ENCODE measurements at places on chromosomes 7 and 10.

DNA sequence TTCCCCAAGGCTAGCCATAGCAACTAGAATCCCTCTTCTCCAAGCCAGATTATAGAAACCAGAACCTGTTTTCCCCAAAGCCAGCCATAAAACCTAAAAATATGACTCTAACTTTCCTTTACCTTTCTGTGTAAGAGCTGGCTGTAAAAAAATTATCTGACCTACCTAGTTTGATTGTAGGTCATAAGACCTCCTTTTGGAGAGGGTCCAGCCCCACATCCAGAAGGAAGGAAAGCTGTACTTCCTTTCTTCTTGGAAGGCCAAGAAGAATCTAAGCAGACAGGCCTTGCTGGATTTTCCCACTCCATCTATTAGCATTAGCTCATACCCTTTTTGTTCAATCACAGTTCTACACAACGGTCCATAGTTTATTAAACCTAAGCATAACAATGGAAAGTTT lies 1006.3 kb downstream of the SORCS3 start:
- DNase-seq = no peak

GRCh38 chr7:36863901-36864701 lies 139.8 kb upstream of the AOAH start:
- DNase-seq = no peak

DNA sequence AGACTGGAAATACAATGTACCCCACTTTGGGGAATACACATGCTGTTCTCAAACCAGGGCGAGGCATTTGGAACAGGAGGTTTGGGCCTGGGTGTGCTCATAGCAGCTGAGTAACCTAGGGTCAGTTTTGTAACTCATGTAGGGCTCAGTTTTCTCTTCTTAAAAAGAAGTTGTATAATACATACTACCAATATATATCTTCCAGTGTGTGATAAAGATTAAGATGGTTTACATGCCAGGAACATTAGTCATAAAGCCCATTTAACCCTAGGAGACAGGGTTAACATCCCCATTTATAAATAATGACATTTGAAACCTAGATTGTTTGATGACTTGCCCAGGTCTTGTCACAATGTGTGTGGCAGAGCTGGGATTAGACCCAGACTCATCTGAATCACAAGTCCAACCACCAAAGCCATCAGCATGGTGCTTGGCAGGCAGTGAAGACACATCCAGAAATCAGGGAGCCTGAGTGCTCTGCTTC lies 6.0 kb downstream of the AKR1B10 start:
- DNase-seq = no peak

DNA sequence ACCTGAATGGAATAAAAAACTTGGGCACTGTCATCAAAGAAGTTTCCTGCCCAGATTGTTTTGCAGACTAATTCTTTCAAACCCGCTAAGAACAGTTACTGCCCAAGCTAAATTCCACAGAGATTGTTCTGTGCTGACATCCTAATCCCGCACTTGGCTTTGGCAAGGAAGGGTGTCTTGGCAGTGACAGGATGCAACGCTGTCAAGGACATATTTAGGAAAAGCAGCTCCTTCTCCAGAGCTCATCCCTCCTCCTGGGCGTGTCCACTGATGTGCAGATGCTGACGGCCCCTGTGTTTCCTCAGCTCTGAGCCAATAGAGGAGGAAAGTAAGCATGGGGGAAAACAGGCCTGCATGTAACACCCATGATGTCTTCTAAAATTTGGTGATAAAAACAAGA lies 74.2 kb downstream of the EEPD1 start:
- DNase-seq = no peak

- DNase-seq = no peak
Measured at GRCh38 chr10:61135276-61135721, 191.3 kb upstream of the RHOBTB1 start.

- DNase-seq = peak; percentile 83
Measured at GRCh38 chr7:107506674-107507339, 37.0 kb downstream of the GPR22 start.

DNA sequence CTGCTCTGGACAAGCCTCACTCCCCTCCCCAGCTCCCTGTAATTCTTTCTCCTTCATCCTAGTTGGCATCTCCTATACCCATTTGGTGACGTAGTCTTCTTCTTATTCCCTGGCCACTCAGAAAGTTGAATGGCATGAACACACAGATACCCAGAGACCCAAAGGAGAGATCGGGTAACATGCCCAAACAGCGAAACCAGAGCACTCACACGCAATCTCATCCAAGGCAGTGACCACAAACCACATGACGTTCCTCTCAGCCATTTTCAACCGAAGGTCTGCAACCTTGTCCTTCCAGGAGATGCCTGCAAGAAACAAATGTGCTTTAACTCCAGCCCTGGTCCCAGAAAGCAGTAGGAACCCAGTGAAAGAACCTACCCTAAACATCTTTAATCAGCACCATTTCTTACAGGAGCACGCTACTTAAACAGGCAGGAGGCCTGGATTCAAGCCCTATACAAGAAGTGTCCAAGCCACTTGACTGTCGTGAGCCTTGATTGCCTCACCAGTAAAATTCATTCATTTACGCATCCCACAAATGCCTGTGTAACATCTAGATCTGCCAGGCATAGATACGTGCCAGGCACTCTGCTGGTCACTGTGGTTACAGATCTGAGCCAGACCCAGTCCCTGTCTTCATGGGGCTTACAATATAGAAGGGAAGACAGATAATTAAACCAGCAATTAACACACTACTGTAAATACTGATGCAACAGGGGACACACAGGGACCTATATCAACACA lies 37.1 kb downstream of the XPNPEP1 start:
- no peak for DNase-seq

DNA sequence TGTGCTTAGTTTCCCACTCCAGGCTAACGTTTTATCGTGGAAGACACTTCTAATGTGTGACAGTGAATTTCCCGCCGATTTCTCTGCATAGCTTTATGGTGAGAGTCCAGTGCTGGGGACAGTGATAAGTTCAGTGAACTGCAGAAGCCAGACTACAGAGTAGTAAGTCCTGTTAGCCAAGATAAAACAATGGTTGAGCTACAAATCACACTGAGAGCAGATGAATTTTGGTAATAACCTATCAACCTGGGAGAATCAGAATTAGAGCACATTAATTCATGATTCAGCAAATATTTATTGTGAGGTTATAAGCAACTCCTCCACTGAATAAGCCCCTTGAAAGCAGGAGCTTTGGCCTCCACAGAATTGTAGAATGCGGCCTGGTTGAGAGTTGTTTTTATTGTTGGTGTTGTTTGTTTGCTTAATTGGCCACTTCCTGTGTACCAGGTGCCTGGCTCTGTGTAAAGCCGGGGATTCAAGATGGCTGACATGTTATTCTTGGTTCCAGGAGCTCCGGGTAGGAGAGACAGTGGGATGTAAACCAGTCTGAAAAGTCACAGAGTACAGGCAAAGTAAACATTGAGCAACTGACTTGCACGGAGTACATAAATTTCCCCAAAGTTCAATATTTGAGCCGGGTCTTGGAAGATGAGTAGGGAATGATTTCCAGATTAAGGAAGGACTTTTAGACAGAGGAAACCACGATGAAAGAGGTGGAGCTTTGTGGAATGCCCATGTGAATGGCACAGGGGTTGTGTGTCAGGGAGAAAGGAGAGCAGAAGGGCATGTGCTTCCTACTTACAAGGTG lies 112.7 kb downstream of the SNX10 start:
- DNase-seq = no peak

GRCh38 chr7:45689797-45690761 lies 115.9 kb downstream of the ADCY1 start:
- DNase-seq = no peak

- DNase-seq = no peak
Measured at GRCh38 chr7:39686261-39686924, 63.0 kb downstream of the RALA start.

DNA sequence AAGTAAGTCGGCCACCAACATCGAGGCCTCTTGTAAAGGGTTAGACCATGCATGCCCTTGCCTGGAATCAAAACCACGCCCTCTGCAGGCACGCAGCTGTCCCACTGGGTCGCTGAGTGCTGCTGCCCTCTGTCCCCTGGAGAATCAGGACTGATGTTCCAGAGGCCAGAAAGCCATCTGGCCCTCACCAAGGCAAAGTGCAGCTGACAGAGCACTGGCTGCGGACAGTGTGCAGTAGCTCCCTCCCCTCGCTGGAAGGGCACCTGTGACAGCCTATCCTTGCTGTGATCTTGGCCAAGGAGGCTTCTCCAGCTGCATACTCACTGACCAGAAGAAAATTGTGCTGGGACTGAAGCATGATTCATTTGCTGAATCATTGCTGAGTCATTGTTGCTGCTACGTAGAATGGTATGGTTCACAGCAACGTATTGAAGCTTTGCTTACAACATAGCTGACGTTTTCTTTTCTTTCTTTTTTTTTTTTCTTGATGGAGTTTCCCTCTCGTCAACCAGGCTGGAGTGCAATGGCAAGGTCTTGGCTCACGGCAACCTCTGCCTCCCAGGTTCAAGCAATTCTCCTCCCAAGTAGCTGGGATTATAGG lies 30.4 kb downstream of the DDC start:
- peak; percentile 51 for DNase-seq

DNA sequence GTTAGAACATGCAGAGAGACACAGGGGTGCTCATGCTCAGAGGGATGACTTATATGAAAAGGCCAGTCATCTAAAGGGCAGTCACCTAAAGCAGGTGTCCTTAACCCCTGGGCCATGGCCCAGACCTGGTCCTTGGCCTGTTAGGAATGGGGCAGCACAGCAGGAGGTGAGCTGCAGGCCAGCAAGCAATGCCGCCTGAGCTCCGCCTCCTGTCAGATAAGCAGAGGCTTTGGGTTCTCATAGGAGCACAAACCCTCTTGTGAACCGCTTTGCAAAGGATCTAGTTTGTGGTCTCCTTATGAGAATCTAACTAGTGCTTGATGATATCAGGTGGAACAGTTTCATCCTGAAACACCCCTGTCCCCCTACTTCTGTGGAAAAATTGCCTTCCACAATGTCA lies 14.5 kb downstream of the ANKRD7 start:
- DNase-seq = no peak

GRCh38 chr10:102367441-102367840 lies 28.1 kb upstream of the NFKB2 start:
- no peak for DNase-seq

- DNase-seq = no peak
Measured at GRCh38 chr10:86596266-86596665, 58.1 kb upstream of the OPN4 start.

- DNase-seq = no peak
Measured at GRCh38 chr7:157818701-157819454, 482.1 kb downstream of the DNAJB6 start.

GRCh38 chr7:96792115-96792514 lies 82.5 kb upstream of the SEM1 start:
- no peak for DNase-seq

DNA sequence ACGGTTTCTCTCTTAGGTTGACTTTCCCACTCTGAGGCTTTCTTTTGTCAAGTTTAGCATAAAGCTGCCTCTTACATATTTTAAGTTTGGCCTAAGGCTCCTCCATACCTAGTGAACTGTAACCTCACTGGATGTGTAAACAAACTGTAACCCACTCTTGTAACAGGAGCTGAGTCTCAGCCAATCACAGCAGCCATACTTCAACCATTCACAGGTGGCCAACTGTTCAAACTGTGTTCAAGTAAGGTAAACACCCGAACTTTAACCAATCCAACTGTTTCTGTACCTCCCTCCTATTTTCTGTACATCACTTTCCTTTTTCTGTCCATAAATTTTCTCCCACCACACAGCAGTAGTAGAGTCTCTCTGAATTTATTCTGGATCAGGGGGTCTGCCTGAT lies 7.7 kb upstream of the NRBF2 start:
- no peak for DNase-seq

GRCh38 chr10:17425584-17426262 lies 28.7 kb downstream of the ST8SIA6 start:
- no peak for DNase-seq

- DNase-seq = no peak
Measured at GRCh38 chr7:24981171-24981951, 1.4 kb upstream of the OSBPL3 start.

- DNase-seq = no peak
Measured at GRCh38 chr10:103103989-103104388, 89.1 kb downstream of the NT5C2 start.

GRCh38 chr7:5681979-5682546 lies 99.4 kb downstream of the RNF216 start:
- no peak for DNase-seq

DNA sequence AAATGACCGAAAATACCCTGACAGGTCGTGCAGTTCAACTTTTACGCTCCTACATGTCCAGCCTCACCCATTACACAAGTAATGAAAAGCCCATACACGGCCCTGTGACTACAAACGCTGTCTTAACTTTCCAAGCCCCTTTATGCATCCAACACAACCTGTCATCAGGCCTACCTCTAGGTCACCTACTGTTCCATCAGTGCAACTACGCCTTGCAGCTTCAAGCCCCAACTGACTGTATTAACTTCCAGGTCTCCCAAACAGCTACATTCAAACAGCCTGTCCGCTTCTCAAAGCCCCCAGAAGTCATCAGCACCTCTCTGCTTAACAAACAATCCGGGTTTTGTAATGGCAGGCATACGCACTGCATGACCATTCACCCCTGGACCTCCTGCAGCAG lies 19.2 kb downstream of the ZNF107 start:
- DNase-seq = no peak

- peak; percentile 11 for DNase-seq
Measured at GRCh38 chr7:15104411-15105092, 202.0 kb upstream of the DGKB start.

DNA sequence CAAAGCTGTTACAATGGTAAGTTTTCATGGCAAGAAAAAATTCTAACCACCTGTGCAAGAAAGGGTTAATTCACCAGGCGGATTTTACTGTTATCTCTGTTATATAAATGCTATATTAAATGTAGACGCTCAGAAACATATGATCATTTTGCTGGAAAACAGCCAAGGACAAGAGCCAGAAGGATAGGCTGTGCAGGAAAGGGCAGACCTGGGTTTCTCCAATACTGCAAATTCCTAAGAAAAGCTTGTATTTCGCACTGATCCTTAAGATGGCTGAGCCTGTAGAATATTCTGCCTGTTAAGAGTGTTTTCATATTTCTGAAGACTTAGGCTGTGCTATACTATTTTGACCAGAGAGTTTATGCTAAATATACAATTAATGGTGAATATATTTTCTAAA lies 564.1 kb upstream of the KCND2 start:
- no peak for DNase-seq

- no peak for DNase-seq
Measured at GRCh38 chr7:127986581-127987521, 44.4 kb downstream of the LRRC4 start.

- no peak for DNase-seq
Measured at GRCh38 chr7:122746948-122747347, 44.2 kb upstream of the RNF148 start.

DNA sequence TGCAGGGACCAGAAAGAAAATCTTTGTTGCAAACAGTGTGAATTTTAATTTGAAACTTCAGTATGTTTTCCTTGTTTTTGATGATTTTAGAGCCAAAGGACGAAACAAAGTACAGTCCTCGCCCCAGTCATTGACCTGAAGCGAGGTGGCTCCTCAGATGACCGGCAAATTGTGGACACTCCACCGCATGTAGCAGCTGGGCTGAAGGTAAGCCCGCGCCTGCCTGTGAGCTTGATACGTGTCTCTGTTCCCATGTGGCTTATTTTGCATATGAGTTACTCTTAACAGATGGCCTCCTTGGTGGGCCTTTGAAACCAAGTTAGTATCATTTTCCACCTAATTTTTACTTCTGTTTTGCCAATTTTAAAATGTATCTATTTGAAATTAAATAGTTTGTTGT lies 12.3 kb downstream of the RBM17 start:
- no peak for DNase-seq

Measured in SJCRH30 (cell line).